Stimulated activated CD8-positive, alpha-beta memory T cell treated with anti-CD3 and anti-CD28 coated beads, Interleukin-7, amount 100 ng/mL, for 4 hours (primary cell): ENCODE measurements at places on chromosomes 1 and 21.

DNA sequence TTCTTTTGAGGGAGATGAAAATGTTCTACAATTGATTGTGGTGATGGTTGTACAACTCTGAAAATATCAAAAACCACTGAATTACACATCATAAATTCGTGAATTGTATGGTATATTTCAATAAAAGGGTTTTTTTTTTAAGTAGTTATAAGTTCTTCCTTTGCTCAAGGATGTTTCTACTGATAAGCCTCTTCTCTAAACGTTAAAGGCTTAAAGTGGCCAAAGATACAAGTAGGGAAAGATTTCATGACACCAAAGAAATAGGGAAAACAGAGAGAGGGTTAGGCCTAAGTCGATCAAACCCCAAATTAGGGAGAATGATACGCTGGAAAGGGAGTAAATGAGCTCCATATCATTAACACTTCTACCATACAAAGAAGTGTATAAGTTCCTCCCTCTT is 4.1 kb downstream of the KDM5B start:
- no peak for DNase-seq

DNA sequence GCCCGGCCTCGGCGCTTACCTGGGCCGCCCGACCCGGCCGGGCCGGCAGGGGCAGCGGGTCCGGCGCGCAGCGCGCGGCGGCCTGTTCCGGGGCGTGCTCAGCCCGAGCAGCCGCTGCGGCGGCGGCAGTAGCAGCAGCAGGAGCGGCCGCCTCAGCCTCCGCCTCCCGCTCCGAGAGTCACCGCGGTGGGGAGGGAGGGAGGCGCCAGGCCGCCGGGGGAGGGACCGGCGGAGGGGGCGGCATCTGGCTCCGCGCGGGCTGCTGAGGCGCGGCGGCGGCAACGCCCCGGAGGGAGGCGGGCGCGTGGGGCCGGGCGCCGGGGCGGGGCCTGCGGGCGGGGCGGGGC is at the start of gene CTNNBIP1:
TSS of gene CTNNBIP1 (minus strand) at position 194 of the 347 bp plus-strand sequence. CDS start 38,205 bp downstream, outside the sequence.
- no peak for DNase-seq

- DNase-seq = peak; percentile 66
Observed at GRCh38 chr1:204494281-204495077, at the start of gene PIK3C2B. PIK3C2B (minus strand) TSS chr1:204494805; CDS start chr1:204469802, 25,003 bp downstream.

- DNase-seq = no peak
Observed at GRCh38 chr1:208500375-208500774, 256.2 kb upstream of the PLXNA2 start.

GRCh38 chr1:46246548-46247435 is 771 bp upstream of the RAD54L start:
- peak; percentile 53 for DNase-seq

GRCh38 chr21:35438643-35439404 is 389.7 kb upstream of the RUNX1 start:
- no peak for DNase-seq

DNA sequence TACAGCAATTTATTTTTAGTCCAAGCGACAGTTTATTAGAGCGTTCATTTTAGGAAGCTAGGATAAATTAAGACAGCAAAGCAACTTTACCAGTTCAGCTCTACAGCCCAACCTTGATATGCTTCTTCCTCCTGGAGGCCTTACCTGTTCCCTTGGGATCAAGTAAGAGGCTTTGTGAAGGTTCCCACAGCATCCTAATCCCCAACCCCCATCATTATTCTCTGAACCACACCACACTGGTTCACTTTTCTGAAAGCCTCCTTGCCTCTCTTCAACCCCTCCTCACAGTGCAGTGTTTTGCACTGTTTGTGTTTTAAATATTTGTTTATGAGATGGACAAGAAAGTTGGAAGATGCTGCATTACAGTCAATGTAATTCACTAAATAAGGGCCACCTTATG is 126.3 kb upstream of the CXADR start:
- no peak for DNase-seq

GRCh38 chr1:206829875-206830274 is 35.5 kb upstream of the IL20 start:
- no peak for DNase-seq

- DNase-seq = no peak
Observed at GRCh38 chr1:203754455-203754864, 10.5 kb upstream of the LAX1 start.

DNA sequence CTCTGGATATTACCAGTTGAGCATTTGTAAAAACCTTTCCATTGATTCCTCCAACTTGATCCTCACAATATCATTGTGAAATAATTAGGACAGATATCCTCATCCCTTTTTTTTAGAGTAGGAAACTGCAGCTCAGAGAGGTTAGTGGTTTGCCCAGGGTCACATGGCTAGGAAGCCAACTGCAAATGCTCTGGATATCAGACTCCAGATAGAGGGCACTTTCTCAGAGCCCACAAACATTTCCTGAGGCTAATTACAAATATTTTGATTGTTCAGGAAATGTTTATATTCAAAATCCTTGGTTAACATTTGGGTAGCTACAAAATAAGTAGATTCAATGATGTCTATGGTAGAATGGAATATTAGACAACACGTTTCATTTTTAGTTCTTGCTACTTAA is 154.8 kb upstream of the DPYD start:
- no peak for DNase-seq

GRCh38 chr1:219668446-219668845 is 55.5 kb upstream of the ZC3H11B start:
- no peak for DNase-seq

DNA sequence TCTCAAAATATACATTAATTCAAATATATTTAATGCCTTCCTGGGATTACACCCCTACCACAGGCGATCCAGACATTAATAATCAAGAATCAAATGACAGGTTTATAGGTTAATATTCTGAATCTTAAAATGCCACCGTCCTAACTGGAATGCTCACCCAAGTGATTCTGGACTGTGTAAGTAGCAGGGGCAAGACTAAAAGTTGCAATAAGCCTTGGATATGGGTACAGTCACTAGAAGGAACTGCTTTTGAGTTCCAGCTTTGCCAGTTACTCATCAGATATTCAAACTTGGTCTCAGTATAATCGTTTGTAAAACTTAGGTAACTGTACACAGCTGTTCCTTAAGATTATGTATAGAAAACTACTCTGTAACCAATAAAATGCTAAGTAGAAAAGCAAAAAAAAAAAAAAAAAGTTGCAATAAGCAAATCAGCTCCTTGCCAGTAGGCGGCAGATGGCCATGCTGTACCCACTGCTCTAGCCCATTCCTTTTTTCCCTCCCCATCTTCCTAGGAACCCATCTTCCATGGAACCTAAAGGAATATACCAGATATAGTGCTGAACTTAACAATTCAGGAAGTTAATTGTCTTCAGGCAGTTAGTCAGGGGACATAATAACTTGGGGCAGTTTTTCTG is 10.5 kb downstream of the RO60 start:
- DNase-seq = no peak

DNA sequence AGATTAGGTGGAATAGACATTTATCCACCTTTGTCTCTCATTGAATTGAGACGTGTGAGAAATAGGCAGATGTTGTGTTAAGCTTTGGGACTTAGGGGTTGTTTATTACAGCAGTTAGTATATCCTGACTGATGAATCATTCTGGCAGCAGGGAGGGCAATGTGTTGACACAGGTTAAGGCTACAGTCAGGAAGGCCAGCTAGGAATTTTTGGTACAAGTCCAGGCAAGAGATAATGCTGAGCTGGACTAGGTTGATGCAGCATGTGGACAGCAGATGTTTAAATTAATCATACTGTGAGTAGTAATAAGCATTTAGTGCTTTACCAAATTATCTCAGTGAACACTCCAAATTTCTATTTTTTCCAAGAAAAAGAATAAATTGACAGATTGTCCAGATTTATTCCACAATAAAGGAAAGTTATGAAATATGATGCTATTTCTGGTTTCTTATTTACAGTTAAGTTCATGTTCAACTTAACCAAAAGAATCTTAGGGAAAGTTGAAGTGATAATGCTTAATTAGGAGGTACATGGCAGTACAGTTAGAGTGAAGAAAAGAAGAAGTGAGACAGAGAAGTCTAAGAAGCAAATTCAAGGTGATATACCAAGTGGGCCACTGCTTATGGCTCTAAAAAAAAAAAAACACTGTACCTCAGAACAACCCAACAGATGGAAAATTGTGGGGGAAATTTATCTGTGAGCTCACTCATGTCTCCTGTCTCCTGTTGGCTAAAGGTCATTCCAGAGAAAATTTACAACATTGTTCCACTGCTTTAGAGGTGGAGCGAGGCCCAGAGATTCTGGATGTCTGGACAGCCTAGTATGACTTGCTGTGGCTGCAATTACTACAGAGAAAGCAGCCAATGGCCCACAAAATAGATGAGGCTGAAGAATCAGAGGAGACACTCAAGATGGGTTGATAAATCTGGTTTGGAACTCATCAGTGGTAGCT is 102.7 kb upstream of the C21orf91 start:
- no peak for DNase-seq

DNA sequence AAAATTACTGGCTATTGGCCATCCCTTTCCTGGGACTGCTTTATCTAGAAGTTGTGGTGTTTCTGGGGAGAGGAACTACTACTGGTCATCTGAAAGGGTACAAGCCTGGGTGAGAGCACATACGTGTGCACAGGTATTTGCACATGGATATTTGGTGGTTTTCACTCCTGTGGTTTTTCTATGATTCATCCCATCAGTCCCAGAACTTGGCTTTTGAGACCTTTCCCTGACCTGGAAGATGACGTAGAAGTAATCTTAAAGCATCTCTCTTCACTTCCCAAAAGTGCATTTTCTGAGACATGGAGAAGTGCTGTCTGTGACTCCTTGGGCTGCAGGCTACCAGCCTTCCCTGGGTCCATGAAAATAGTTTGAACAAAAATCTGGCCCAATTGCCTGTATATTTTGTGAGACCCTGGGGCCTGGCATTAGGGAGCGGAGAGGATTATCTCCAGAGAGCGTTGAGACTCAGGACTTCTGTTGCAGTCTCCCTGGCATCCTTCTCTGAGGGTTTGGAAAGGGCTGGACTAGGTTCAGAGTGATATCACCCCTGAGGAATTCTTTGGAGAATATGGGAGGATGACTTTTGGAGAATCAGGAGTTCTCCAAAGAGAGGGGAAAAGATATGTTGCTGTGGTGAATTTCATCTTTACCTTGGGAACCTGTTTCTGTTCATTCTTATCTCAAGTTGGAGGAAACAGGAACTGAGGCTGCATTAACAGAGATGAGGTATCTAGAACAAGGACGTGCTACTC is 130.8 kb downstream of the NOS1AP start:
- no peak for DNase-seq

GRCh38 chr1:240310226-240310925 is 218.7 kb downstream of the FMN2 start:
- no peak for DNase-seq

DNA sequence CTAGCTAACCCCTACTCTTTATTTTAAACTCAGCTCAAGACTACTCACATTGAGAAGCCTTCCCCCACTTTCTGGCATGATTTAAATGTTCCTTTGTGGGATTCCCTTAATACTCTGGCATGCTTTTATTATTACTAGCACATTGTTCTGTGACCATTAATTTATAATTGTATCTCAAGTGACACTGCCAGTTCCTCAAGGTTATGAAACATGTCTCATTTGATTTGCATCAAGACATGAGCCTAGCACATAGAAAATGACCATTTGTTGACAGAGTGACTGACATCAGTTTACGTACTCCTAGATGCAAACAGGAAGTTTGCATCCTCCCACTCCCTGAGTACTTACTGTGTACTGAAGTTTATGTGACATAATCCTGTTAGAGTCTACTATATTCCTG is 15.2 kb downstream of the RGS4 start:
- DNase-seq = no peak
